Umbilical cord (tissue), 2 donors: ENCODE measurements at places on chromosomes 7 and 10.

DNA sequence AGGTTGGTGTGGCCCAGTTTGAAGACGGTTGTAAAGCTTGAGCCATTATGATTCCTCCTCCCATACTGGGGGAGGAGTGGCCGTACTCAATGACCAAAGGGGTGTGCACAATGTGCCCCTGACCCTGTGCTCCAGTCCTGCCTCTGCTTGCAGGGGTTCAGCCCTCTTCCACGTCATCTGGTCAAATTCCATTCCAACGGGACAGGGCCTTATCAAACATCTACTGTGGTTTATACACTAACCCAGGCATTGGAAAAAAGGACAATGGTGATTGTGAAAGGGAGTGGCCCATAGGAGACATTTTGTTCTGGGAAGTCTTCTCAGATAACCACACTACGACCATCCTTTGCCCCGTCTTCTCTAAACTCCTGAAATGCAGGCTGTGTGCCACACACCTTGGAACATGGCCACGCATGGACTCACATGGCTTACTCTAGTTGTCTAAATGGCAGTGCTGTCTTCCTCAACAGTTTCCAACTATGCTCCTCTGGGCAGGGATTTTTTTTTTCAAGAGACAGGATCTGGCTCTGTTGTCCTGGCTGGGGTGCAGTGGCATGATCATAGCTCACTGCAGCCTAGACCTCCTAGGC is 103.0 kb downstream of the JCAD start:
- no peak for DNase-seq

DNA sequence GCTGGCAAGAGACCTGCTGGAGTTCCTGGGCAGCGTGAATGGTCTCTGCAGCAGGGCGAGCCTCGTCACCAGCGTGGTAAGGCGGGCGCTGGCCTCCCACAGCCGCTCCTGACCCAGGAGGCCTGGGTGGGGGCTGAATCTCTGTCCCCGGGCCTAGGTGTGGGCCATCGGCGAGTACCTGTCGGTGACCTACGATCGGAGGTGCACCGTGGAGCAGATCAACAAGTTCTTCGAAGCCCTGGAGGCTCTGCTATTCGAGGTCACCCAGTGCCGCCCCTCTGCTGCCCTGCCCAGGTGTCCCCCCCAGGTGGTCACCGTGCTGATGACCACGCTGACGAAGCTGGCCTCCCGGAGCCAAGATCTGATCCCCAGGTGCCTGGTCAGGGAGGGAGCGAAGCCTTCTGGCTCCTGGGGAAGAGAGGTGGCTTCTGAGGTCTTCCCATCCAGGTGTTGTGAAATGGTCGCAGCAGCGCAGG is 15.1 kb downstream of the AP5Z1 start:
- no peak for DNase-seq

GRCh38 chr7:124338861-124339260 is 306.0 kb upstream of the TMEM229A start:
- no peak for DNase-seq

DNA sequence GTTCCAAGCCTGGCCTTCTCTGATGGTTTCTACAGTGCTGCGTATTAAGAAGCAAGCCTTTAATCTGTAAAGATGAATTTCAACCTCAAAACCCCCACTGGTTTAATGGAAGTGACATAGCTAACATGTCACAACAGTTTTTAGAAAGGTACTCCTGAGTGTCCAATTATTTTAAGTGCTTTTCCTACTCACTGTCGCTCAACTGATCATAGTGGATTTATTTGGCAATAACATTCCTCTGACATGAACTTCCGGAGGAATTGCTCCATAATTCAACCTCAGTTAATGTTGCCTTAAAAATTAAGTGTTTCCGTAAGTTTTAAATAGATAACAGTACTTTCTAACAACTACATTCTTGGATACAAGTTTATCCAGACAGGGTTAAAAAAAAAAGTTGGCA is 57.5 kb downstream of the AGMO start:
- no peak for DNase-seq

- DNase-seq: no peak
Measured at GRCh38 chr7:137772316-137772715, 74.5 kb downstream of the DGKI start.
